ENCODE measurements at places on chromosomes 16 and 17. TPM values are rescaled to one million over a fixed set of nuclear protein-coding genes. Genes with fewer than 3 reads are reported as not detected.

SPN gene
- 1.2 TPM for total RNA-seq

TLCD3A gene
- total RNA-seq: 6.7 TPM

CLEC19A gene
- total RNA-seq: not detected

TM4SF5 gene
- total RNA-seq: 0.32 TPM

ALOX15 gene
- total RNA-seq: not detected

OSGIN1 gene
- 46.5 TPM for total RNA-seq

KIF2B gene
- not detected for total RNA-seq

KRTAP3-1 gene
- not detected for total RNA-seq

SLFN13 gene
- total RNA-seq: 3.1 TPM

YWHAE gene
- 539 TPM for total RNA-seq

TBC1D3C gene
- total RNA-seq: not detected

ATP1B2 gene
- total RNA-seq: 16.5 TPM

CCDC40 gene
- 3.0 TPM for total RNA-seq

PRAC1 gene
- not detected for total RNA-seq

RNF222 gene
- not detected for total RNA-seq

CALB2 gene
- total RNA-seq: 66.7 TPM

TBC1D3E gene
- total RNA-seq: not detected

AXIN2 gene
- 10.9 TPM for total RNA-seq

ZG16 gene
- total RNA-seq: not detected

PIGW gene
- total RNA-seq: 5.6 TPM

HSD11B2 gene
- 2.1 TPM for total RNA-seq

PIRT gene
- not detected for total RNA-seq

SLC5A10 gene
- total RNA-seq: not detected

XAF1 gene
- total RNA-seq: 17.5 TPM

COL1A1 gene
- total RNA-seq: 61.2 TPM

AGRP gene
- total RNA-seq: 7.5 TPM

CHD9NB gene
- 0.55 TPM for total RNA-seq

WDR90 gene
- total RNA-seq: 30.3 TPM

DOC2B gene
- total RNA-seq: 8.7 TPM

IRF8 gene
- 5.0 TPM for total RNA-seq

CIBAR2 gene
- total RNA-seq: 1.2 TPM

SMIM36 gene
- total RNA-seq: not detected

IRX3 gene
- 17.2 TPM for total RNA-seq

SMPD3 gene
- not detected for total RNA-seq

BMERB1 gene
- 19.0 TPM for total RNA-seq

NUP85 gene
- 36.9 TPM for total RNA-seq

KCNJ12 gene
- total RNA-seq: 0.99 TPM

CCL23 gene
- total RNA-seq: 11.4 TPM

NXPH3 gene
- total RNA-seq: 2.1 TPM

CCDC144A gene
- total RNA-seq: 0.06 TPM
